Activated naive CD8-positive, alpha-beta T cell treated with anti-CD3 and anti-CD28 coated beads, Interleukin-2, amount 10 ng/mL, durations not matched to agents 7 days and 5 days (primary cell): ENCODE measurements at places on chromosomes 11 and 22. TPM values are rescaled to one million over a fixed set of nuclear protein-coding genes. Genes with fewer than 3 reads are reported as not detected.
A peak's percentile ranks its signal among the peaks of the same experiment; 100 is the strongest.

GRCh38 chr11:35057926-35058668 is 80.9 kb upstream of the CD44 start:
- no peak for DNase-seq

- peak; percentile 25 for DNase-seq
Measured at GRCh38 chr22:37210041-37210803, 2.1 kb downstream of the SSTR3 start.

- DNase-seq, result no peak
Measured at GRCh38 chr22:43859621-43860020, 2.7 kb downstream of the SULT4A1 start.

DNA sequence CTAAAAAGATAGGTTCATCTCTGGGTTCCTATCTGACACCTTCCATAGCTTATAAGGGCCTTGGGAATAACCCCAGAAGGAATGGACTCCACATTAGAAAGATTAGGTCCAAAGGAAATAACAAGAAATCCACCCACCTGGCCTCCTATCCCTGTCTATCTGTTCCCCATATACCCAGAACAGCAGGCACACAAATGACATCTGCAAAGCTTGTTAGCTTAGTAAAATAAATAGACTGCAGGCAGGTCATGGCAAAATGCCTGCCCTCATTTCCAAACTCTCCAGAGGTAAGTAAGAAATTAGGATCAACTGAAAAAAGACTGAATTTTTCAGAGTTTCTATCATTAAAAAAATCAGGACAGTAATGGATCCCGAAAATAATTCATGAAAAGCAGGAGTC is 489.5 kb downstream of the DLG2 start:
- DNase-seq, result no peak

Gene ARHGAP8
- total RNA-seq, result 2.9 TPM

DNA sequence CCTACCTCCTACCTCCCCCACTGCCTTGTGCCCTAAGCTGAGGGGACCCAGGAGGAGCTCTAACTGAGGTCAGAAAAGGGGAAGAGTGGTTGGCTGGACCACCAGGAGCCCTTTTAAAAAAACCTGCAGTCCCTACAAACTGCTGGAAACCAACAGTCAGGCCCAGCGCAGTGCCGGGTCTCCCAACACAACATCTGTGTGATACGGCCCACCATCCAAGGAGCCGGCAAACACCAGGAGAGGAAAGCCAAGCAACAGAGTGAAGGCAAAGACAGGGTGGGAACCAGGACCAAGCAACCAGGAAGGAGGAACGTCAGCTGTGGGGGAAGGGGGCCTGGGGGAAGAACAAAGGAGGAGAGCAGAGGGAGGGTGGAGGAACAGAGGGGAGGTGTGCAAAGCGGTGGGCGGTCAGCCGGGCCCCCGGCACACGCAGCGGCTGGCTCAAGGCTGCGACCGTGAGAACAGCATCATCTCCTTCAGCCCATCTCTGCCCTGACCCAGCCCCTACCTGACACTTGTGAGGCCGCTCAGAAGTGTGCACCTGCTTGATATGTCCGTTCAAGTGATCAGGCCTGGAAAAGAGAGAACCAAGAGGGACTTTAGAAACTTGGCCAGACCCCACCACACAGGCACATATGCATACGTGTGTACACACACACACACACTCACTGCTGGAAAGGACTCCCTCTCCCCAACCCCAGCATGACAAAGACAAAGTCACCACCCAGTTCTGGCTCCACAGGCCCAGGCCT is 3.6 kb downstream of the PATZ1 start:
- DNase-seq, result no peak

Gene FAM180B
- total RNA-seq, result not detected

- DNase-seq, result no peak
Measured at GRCh38 chr11:112797092-112797491, 164.1 kb upstream of the NCAM1 start.

DNA sequence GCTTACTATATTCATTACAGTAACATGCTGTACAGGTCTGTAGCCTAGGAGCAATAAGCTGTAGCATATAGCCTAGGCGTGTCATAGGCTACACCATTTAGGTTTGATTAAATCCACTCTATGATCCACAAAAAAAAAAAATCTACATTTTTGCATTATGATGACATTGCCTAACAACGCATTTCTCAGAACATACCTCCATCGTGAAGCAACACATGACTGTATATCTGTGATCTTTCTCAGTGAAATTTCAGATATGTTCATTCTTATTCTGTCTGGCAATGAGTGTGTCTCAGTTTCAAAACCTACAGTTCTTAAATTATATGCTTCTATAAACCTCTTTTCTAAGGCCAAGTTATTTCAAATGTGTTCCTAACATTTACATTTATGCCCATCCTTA is 140.3 kb downstream of the CADM1 start:
- DNase-seq, result no peak

GRCh38 chr11:32870676-32871075 is 21.9 kb upstream of the QSER1 start:
- no peak for DNase-seq

Gene IGHMBP2
- total RNA-seq, result 29.7 TPM

- no peak for DNase-seq
Measured at GRCh38 chr11:83895516-83895915, 609.3 kb upstream of the CCDC90B start.

Gene DNHD1
- 35.5 TPM for total RNA-seq

DNA sequence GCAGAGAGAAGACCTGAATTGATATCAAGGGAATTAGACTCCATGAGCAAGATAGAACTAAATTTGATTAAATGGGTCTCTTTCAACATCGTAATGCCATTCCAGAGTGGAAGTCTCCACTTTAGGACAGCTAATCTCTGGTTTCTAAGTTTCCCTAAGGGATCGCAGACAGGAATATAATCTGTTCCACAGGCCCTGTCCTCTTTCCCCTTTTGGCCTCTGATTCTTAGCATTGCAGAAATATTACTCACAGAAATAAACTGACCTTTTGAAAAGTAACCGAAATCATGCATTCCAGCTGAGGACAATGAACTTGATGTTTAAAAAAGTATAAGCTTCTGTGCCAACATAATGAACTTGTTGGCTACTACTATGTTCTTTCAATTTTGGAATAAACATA is 227.8 kb downstream of the ETS1 start:
- DNase-seq, result no peak

Gene PAMR1
- not detected for total RNA-seq

Gene OR10G6
- not detected for total RNA-seq

Gene ACTN3
- 0.11 TPM for total RNA-seq
